Fibroblast of mammary gland (primary cell): ENCODE measurements at places on chromosomes 6 and 20.

GRCh38 chr6:83824388-83824801 lies 28.8 kb upstream of the RIPPLY2 start:
- peak; percentile 6 for DNase-seq

GRCh38 chr6:6631053-6631452 lies 42.5 kb downstream of the LY86 start:
- DNase-seq = no peak

- DNase-seq = no peak
These were observed 235.8 kb upstream of the RIN2 start for GRCh38 chr20:19522071-19522801.

DNA sequence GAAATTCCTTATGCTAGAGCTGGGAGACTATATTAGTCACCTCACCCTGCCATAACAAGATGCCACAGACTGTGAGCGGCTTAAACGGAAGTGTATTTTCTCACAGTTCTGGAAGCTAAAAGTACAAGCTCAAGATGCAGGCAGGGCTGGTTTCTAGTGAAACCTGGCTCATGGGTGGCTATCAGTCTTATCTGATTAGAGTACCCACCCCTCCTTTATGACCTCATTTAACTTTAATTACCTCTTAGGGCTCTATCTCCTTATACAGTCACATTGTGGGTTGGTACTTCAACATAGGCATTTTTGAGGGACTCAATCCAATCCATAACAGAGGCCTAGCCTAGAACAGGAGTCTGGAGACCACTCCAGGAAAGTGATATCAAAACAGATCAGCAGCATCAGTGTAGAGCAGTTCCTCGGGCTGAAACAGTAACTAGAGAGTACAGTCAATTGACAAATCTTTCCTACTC lies 2.3 kb upstream of the SNRNP48 start:
- peak; percentile 37 for DNase-seq

DNA sequence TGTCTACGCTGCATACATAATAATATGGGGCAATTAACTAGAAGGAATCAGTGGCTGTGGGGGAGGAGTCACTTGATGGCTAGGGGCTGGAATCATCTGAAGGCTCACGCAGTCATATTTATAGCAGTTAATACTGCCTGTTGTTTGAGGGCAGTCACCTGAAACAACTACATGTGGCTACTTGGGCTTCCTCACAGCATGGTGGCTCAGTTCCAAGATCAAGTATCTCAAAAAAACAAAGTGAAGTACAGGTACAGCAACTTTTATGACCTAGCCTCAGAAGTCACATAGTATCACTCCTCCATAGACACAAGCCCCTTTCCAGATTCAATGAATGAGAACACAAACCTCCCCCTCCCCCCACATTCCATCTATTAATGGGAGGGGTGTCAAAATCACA lies 63.7 kb downstream of the STX11 start:
- DNase-seq = no peak
